ENCODE measurements at places on chromosomes 7 and 10.

- no peak for DNase-seq
Measured at GRCh38 chr7:91046322-91047089, 217.7 kb upstream of the FZD1 start.

DNA sequence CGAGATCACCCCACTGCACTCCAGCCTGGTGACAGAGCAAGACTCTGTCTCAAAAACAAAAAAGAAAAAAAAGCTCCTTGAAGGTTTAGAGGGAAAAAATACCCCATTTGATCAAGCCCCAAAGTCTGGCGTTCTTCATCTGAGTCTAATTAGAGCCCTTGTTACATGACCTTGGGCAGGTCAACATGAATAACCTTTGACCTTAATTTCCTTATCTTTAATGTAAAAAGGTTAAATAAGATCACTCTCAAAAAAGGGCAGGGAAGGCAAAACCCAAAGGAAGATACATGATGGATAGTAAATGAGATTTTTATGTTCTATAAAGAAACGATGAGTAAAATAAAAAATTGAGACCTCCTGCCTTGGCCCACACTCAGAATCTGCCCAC, 40.3 kb downstream of the SLC37A3 start:
- DNase-seq, result no peak

DNA sequence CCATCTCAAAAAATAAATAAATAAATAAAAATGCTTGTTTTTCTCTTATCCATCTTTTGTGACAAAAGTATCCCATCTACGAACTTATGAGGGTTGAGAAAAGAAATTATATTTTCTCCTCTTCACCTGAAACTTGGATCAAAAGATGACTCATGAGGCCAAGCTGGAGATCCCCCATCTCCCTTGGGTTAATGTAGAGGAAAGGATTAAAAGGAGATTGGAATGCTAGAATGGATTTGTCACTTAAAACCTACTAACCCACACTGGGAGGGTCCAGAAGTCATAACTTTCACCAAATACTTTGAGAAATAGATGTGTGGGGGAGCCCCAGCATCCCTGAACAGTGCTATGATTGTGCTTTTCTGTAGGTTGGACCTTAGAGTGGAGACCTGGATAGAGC, 46.3 kb upstream of the PIK3CG start:
- DNase-seq, result no peak

GRCh38 chr10:126252884-126253610, 135.2 kb downstream of the ADAM12 start:
- peak; percentile 100 for DNase-seq

- DNase-seq, result no peak
Measured at GRCh38 chr10:52967806-52968795, 195.5 kb upstream of the MBL2 start.

DNA sequence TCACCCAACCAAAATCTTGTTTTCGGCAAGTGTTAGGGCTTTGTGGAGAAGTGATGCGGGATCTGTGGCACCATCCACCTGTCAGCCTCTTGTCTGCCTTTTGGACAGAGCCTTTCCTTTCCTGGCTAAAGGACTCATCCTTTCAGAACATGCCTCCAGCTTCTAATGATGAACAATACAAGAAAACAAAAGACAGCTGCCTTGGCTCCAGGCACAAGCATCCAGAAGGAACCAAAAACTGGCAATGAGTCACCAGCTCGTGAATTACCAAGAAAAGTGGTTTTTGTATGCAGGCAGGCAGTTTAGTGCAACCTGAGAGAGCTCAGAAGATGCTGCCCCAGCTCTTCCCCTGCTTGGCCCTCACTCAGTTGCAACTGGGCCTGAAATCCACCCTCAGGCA, 84.6 kb upstream of the NAMPT start:
- DNase-seq, result peak; percentile 48

DNA sequence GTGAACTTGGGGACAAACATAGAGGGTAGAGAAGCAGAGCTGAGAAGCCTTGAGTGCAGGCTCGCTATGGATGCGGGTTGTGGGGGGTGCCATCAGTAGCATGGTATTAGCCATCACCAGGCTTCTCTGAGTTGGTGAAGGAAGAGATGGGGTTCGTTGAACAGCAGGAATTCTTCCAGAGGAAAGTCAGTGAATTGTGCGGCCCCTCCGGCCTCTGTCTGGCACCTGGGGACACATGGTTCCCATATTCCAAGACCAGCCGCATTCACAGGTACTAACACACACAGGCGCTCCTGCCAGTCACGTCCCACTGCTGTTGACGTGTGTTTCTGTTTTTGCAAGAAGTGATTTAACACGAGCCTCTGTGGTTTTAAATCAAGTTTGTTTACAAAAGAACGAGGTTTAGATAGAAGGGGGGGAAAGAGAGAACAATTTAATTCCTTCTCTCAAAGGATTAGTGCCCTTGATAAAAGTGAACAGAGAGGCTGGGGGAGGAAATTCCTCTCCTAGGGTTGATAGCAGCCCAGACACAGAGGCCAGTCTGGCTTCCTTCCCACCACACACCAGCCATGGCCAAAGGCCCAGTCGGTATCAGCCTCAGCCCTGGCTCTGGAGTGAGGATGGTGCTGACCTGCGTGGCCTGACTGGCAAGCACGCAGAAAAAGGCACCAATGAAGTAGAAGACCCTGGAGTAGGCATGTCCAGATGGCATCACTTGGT, 252.6 kb upstream of the IGFBP3 start:
- DNase-seq, result no peak

- DNase-seq, result no peak
Measured at GRCh38 chr7:30968747-30969603, 5.2 kb downstream of the GHRHR start.

DNA sequence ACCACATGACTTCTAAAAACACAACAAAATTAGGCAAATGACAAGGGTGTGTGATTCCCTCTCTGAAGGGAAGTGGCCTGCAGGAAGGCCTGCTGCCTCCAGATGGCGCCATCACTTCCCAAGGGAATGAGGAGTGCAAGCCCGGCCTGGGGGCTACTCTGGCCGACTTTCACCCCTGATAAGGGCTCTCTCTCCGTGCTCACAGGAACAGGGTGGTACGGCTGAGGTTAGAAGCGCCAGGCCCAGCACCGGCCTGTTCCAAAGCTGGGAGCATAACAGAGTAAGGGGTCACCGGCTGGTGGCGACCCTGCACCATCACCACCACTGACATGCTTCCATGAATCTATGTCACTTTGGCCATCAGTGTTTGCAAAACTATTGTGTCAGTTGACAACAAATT, 13.1 kb downstream of the RBP3 start:
- no peak for DNase-seq

DNA sequence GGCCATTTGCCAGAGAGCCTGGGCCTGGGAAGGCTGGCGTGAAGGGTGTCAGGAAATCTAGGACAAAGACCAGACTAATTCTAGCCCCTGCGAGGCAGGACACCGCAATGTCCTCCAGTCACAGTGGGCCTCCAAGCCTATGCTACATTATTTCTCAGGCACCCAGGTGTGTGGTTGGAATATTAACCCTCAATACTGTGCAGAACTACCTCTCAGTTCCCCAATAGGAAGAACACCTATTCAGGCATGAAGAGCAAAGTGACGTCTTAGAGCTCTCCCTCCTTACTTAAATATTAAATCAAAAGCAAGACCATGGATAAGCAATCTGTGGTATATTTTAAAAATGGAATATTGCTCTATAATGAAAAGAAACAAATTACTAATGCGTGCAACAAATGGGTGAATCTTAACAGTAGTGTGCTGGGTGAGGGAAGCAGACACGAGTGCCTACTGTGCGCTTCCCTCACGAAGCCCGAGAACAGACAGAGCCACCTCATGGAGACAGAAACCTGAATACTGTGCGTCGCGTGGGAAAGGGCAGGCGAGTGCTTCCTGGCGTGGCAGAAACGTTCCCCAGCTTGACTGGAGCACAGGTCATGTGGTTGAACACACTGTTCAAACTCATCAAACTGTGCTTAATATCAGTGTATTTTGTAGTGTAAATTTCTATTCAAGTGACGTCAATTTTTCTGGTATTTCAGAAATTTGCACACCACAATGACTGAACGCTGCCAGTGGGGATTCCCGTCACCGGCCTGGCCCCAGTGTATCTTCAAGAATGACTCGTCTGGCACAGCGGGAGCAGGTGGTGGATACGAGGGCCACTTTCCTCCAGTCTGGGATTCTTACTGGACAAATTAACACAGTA, 15.5 kb upstream of the PTPRN2 start:
- DNase-seq, result no peak

DNA sequence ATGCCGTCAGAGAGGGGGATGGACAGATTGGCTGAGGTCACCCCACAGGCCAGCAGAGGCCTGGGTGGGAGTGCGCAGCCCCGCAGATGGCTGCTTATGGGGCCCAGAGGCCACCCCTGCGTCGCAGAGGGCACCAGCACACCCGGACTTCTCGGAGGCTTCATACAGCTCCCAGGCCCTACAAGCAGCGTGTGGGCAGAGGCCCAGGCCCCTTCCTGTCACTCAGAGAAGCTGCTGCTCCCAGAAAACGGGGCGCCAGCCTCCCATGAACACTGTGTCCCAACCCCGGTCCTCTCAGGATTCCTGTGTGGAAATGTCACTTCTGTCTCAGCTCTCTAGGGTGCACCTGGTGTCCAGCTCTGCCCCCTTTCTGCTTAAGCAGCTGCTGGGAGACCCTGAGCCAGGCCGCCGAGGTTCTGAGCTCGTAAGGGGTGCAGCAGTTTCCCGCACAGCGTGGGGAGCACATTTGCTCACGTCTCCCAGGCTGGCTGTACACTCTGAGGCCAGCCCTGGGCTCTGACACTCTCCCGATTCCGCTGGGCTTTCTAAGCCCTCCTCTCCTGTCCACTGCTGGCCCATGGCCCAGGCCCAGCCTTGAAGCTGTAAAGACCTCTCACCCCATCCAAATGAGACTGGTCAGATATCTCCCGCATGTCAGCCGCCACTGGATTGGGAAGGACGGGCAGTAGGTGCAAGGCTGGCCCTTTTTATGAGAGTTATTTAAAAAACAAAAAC, 6.8 kb downstream of the GPR146 start:
- DNase-seq, result no peak

GRCh38 chr7:129257168-129257567, 32.3 kb downstream of the AHCYL2 start:
- no peak for DNase-seq

DNA sequence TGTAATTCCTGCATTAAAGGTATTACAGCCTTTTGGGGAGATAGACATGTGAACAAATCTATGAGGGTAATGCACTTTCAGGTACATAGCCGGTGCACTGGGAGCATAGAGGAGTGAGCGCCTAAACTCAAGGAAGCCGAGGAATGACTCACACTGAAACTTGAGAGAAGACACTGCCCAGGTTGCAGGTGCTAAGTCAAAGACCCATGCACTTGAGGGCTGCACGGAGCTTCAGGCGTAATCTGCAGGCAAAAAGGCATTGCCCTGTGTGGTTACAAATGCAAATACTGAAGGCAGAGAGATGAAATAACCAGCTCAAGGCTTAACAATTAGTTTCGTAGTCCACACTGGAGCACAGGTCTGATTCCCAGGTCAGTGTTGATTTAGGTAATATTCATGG, 51.0 kb upstream of the OSBPL3 start:
- no peak for DNase-seq

DNA sequence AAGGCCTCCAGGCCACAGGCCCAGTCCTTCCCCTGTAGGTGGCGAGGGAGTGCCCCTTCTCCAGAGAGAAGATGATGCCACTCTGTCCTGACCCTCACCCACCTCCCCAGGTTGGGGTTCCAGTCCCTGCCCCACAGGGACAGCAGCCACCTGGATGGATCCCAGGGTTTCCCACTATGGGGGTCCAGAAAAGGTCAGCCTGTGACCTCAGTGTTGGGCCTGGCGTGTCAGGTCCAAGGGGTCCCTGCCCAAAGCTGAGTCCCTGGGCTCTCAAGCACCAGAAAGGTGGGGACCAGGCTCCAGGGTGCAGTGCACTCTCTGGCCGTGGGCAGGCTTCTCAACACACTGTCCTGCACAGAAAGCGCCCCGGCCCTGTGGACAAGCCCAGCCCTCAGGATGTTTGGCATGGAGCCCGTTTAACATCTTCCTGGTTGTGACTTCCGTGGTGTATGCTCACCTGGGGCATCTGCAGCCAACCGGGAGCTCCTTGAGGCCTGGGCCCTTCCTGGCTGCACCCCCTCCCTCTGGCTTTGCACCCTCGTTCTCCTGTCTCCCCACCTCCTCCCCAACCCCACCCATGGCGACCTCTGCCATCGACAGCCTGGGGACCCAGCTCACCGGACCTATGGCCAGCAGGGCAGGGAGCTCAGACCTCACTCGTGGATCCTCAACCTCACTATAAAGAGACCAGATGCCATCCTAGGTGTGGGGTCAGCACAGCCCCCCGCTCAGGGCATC, 58.3 kb upstream of the PPP2R2D start:
- DNase-seq, result no peak

GRCh38 chr7:84879570-84880325, 307.1 kb downstream of the SEMA3D start:
- no peak for DNase-seq

DNA sequence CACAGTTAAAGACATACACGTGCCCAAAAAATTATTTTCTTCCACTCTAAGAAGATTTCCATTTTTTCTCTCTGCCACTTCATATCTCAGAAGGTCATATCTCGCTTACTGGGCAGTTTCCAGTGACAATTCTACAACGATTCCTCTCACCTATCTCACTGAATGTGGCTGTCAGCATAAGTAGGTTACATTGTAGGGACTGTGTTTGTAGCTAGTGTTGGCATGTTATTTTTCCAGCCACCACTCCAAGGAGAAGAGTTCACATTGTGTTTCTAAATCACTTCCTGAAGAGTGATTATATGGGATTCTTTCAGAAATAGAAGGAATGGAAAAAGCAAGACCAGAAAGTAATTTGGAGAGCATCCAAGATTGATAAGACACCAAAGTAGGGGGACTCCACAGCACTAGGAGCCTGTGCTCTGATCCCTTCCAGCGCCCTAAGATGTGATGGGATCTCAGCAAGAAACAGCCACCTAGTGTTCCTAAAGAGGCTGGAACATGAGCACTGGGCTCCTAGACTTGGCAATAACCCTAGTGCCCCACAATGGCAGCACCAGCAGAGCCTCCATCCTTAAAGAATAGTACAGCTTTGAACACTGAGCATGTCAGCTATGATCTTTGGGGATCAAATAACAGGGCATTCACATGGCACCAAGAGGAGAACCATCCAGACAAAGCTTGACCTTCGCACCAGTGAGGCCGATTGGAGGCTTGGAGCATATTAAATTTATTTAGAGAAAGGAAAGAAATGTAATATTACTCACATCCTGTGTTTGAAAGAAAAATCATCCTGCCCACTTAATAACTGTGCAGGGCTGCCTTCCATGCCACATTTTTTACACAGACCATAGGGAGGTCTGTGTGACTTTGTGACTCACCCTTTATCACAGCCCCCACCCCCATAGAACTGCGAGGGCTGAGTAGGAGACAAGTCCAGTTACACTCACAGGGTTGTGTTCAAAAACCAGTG, 51.8 kb downstream of the CAV1 start:
- DNase-seq, result peak; percentile 88

GRCh38 chr10:109861081-109861480, 62.2 kb downstream of the XPNPEP1 start:
- DNase-seq, result no peak

DNA sequence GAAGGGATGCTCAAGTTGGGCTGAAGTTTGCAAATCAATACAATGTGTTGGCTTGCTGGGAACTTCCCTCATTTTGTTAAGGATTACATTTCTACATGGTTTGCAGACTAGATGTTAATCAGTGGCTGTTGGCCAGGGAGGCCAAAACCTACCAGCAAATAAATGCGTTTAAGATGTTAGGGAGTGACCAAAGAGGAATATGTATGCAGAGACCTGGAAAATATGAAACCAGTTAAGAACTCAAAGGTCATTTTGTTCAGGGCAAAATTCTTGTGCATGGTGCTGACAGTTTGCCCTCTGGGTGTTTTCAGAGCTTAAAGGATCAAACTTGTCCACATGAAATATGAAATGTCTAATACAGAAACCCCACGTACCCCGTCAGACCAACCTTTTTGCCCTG, 30.3 kb downstream of the GATA3 start:
- DNase-seq, result no peak
